ENCODE measurements at places on chromosomes 1 and 21.

DNA sequence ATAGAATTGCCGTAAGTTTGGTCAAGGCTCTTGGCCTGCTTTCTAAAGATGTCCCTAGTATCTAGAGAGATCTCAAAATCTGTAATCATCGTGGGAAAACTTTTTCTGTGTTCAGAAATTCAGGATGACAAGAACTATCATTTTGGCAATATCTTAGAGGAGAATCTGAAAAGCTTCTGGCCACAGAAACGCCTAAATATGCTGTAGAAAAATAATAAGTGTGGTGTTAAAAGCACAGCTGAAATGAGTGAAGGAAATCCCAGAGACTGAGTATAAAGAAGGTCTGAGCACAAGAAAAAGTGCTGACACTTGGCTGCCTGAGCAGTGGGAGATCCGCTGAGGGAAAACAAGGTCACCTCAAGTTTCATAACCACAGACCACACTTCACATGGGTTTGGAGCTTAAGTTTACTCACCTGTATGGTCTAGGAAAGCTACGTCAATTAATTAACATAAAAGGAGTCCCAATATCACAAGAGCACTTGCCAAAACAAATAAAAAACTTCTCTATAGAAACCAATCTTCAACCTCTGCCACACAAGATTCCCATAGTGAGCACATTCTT lies 235.2 kb upstream of the IRF2BP2 start:
- DNase-seq: peak; percentile 12

DNA sequence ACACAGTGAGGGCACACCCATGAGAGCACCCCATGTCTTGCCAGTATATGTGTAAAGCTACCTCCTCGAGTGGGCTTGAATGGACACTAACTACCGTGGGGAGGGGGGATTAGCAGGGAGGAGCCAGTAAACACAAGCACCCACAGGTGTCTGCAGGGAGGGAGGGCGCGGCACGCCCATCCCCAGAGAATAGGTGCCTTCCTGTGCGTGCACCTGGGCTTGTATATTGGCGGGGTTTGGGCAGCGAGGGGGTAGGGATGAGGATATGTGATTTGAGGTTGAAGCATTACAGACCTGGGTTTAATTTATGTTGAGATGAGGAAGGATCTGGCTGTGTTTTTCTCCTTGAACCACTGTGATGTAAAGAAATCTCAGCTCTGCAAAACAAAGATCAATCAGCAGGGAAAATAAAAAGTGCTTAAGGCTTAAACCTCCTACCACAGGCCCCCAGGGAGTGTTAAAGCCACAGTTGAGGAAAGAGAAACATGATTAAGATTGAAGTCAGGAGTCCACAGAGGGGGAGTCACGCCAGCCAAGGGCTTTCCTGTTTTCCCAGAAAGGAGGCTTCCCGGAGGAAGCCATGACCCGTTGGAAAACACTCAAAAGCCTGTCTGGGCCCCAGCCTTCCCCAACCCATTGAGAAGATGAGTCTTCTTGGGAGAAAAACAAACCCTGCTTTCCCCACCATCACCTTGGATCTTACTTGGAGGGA lies 80.0 kb downstream of the CAMK2N1 start:
- DNase-seq: no peak

GRCh38 chr1:88463401-88463985 lies 220.6 kb upstream of the PKN2 start:
- DNase-seq: no peak

GRCh38 chr1:177077734-177078499 lies 86.6 kb downstream of the ASTN1 start:
- DNase-seq: no peak

DNA sequence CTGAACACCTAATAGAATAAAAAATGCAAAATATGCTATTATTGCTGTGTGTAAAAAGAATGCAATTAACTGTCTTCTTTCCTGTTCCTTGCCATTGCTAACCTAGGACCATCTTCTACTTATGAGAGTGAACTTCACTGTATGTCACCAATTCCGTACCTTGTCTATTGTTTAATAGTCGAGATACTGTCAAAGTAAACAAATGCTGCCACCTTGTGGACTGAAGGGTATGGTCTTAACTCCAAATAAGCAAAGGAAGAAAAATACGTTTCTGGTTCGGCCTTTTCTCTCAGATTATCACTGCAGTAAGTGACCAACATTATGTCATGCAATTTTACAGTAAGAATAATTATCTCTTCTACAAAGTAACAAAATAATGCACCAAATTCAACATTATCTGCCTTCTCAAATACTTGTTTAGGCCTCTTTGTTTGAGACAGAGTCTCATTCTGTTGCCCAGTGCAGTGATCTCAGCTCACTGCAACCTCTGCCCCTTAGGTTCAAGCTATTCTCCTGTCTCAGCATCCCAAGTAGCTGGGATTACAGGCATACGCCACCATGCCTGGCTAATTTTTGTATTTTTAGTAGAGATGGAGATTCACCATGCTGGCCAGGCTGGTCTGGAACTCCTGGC lies 133.4 kb downstream of the COP1 start:
- DNase-seq: no peak

DNA sequence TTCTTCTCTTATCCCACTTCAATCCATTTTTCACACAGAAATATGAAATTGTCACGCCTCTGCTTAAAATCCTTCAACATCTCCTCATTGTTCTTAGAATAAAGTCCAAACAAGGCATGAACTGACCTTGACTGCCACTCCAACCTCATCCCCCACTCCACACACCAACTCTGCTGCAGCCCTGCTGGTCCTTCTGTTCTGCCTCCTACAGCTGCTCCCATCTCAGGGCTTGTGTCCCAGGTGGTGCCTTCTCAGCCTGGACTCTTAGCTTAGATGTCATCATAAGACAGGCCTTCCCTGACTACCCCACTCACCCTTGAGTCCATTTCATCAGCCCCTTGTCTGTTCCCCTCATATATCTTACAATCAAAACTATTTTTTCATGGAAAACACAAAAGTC lies 10.4 kb downstream of the TARBP1 start:
- no peak for DNase-seq

DNA sequence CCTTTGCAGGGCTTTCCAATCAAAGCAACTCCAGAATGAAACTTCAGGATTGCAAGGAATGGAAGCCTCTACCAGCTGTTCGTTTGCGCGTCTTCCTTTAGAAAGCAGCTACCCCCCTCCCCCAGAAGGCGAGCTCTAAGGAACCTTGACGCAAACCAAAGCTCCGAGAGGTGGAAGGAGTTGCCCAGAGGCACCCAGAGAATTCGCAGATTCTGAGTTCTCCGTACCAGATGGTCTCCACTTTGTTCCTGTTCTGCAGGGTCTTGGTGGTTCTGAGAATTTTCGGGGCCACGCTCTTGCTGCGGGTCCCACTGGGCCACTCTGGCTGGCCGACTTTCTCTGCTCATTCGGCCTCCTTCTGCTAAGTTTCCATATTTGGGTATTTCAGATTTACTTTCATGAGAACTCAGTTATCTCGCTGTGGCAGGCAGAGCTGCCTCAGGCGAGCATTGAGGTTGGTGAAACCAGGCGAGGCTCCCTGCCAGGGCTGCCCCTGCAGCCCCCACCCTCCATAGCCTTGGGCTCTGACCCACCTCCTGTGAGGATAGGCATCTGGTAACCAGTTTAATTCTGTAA lies 801 bp downstream of the TRAF5 start:
- no peak for DNase-seq
